ENCODE measurements at places on chromosomes 11 and 22. TPM values are rescaled to one million over a fixed set of nuclear protein-coding genes. Genes with fewer than 3 reads are reported as not detected.

FAM76B gene
- total RNA-seq, result 30.6 TPM

MSANTD2 gene
- 16.2 TPM for total RNA-seq

B3GAT1 gene
- 0.67 TPM for total RNA-seq

DNA sequence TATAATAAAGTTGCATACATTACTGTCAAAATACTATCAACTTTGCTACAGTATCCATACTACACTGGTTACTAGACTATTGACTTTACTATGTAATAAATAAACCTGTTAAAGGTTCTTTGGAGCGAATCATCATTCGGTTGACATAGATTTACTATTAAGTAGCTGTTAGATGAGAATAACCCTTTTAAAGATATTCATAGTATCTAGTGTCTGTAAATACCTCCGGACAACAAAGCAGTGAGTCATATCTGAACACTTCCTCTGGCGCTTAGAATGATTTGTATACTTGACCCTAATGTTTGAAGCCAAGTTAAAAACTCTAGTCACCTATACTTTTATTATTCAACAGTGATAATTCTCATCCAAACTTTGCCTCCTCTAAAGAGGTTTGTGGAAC, 84.7 kb downstream of the MSANTD4 start:
- DNase-seq, result no peak
- H3K4me3 ChIP-seq, result no peak overlapping the region
- no peaks in the 10 kb centered on the region for H3K27me3 ChIP-seq
- H3K4me1 ChIP-seq, result no peaks in the 10 kb centered on the region
- no peak overlapping the region for H3K27ac ChIP-seq
- H3K36me3 ChIP-seq, result no peaks in the 10 kb centered on the region

- H3K36me3 ChIP-seq, result no peaks in the 10 kb centered on the region
- H3K4me1 ChIP-seq, result peaks cover 17% of the 10 kb centered on the region
- no peaks in the 10 kb centered on the region for H3K27me3 ChIP-seq
These were observed 21.7 kb downstream of the TENM4 start for GRCh38 chr11:79419120-79419519.

DNA sequence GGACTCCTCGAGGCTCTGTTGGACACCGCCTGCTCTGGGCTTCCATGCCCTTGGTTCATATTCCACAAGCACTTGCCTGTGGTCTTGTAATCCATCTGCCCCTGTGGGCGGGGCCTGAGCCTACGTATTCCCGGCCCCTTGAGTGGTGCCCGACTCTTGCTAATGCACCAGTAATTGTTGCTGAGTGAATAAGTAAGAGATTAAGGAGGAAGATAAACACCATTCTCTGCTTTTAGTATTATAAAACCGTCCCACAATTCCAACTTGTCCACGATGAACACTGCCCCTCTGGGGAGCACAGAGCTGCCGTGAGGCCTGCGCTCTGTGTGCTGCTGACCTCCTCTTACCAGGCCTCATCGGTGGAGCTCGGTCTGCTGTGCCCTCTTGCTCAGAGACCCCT, 50.3 kb downstream of the MICAL2 start:
- no peaks in the 10 kb centered on the region for H3K36me3 ChIP-seq
- no peaks in the 10 kb centered on the region for H3K27me3 ChIP-seq
- no peak overlapping the region for H3K27ac ChIP-seq
- H3K4me1 ChIP-seq, result peaks cover 25% of the 10 kb centered on the region
- no peak overlapping the region for H3K4me3 ChIP-seq

- H3K36me3 ChIP-seq, result no peaks in the 10 kb centered on the region
- peaks cover 21% of the 10 kb centered on the region for H3K4me1 ChIP-seq
- H3K27ac ChIP-seq, result no peak overlapping the region
- DNase-seq, result no peak
- H3K4me3 ChIP-seq, result no peak overlapping the region
These were observed 11.9 kb downstream of the UBE2L3 start for GRCh38 chr22:21579474-21579851.

- DNase-seq, result peak; percentile 25
- no peak overlapping the region for H3K27ac ChIP-seq
- H3K36me3 ChIP-seq, result peaks cover 47% of the 10 kb centered on the region
- no peaks in the 10 kb centered on the region for H3K27me3 ChIP-seq
- peaks cover 39% of the 10 kb centered on the region for H3K4me1 ChIP-seq
These were observed 12.0 kb downstream of the RELA start for GRCh38 chr11:65650547-65651338.

DNA sequence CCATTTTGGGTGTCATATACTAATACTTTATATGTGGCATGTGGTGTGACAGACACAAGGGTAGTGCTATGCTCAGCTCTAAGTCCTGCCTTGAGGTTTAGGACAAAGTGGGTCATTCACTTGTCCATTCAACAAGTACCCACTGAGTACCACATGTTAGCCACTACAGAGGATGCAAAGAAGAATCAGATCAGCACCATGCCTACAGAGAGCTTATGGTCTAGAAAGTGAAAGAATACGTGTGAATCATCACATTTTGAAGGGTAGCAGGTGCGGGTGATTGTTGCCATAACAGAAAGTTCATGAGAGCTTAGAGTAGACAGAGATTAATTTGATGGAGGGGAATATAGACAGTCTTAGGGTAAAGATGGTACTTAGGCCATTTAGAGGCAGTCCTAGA, 18.3 kb downstream of the CLMP start:
- DNase-seq, result no peak
- no peaks in the 10 kb centered on the region for H3K36me3 ChIP-seq
- no peaks in the 10 kb centered on the region for H3K27me3 ChIP-seq
- no peak overlapping the region for H3K4me3 ChIP-seq
- H3K27ac ChIP-seq, result no peak overlapping the region
- H3K4me1 ChIP-seq, result peaks cover 7% of the 10 kb centered on the region

- no peak overlapping the region for H3K4me3 ChIP-seq
- H3K27ac ChIP-seq, result no peak overlapping the region
- H3K4me1 ChIP-seq, result no peaks in the 10 kb centered on the region
- DNase-seq, result no peak
These were observed 23.0 kb downstream of the OTOG start for GRCh38 chr11:17570034-17570433.

GRCh38 chr22:26122920-26123468, 46.3 kb upstream of the SEZ6L start:
- peaks cover 5% of the 10 kb centered on the region for H3K27me3 ChIP-seq
- H3K4me1 ChIP-seq, result no peaks in the 10 kb centered on the region
- no peak for DNase-seq

DNA sequence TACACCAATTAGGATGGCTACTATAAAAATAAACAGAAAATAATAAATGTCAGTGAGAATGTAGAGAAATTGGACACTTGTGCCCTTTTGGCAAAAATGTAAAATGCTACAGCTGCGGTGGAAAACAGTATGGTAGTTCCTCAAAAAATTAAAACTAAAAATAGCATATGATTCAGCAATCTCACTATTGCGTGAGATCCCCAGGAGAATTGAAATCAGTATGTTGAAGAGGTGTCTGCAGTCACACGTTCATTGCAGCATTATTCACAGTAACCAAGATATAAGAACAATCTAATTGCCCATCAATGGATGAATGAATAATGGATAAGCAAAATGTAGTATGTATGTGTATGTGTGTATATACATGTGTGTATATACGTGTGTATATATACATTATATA, 6.8 kb downstream of the OR52N2 start:
- no peaks in the 10 kb centered on the region for H3K36me3 ChIP-seq
- no peak overlapping the region for H3K27ac ChIP-seq
- no peaks in the 10 kb centered on the region for H3K4me1 ChIP-seq
- no peak for DNase-seq
- no peaks in the 10 kb centered on the region for H3K27me3 ChIP-seq

- H3K36me3 ChIP-seq, result no peaks in the 10 kb centered on the region
- H3K4me3 ChIP-seq, result no peak overlapping the region
- DNase-seq, result no peak
- no peaks in the 10 kb centered on the region for H3K4me1 ChIP-seq
- no peak overlapping the region for H3K27ac ChIP-seq
These were observed 20.1 kb upstream of the TMEM191C start for GRCh38 chr22:21446827-21447690.

DNA sequence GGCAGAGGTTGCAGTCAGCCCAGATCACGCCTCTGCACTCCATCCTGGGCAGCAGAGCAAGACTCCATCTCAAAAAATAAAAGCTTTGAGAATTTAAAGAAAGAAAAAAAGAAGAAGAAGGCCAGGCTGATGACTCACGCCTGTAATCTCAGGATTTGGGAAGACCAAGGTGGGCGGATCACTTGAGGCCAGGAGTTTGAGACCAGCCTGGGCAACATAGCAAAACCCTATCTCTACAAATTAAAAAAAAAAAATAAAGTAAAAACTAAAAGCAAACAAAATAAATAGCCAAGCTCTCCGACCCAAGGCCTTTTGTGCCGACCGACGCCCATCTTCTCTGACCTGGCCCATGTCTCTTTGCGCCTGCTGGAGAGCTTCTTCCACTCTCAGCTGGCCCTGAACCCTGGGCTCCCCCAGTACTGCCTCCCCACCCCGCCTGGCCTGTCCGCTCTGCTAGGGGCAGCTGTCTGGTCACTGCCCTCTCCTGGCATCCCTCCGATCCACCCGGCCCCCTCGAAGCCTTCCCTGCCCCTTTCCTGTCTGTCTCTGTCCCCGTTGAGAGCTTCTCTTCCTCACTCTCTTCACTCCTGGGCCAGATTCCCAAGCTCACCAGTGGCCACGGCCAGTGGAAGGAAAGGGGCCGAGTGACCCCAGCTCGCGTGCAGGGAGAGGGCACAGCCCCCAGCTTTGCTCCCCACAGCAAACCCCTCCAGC, 4.8 kb upstream of the LSP1 start:
- no peaks in the 10 kb centered on the region for H3K36me3 ChIP-seq
- peak overlapping the region; percentile 80 for H3K27ac ChIP-seq
- H3K4me1 ChIP-seq, result peaks cover 62% of the 10 kb centered on the region
- no peak overlapping the region for H3K4me3 ChIP-seq
- H3K27me3 ChIP-seq, result no peaks in the 10 kb centered on the region

DNA sequence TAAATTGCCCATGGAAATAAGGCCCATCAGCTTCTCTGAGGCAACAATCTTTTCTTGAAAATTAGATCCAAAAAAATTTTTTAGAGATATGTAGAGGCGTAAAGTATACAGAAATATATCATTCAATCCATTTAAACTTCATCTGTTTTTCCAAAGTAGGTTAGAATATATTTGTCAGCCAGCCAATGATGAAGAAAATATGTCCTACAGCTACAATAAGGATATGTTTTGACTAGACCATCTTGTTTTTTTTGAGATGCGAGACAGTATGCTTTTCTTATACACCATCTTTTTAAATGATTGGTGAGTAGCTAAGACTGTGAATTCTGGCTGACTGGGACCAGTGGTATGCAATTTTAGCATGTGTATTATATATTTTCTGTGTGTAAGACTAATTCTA, 630.4 kb upstream of the CNTN5 start:
- H3K4me3 ChIP-seq, result no peak overlapping the region
- no peak for DNase-seq
- H3K4me1 ChIP-seq, result no peaks in the 10 kb centered on the region
- no peak overlapping the region for H3K27ac ChIP-seq

GRCh38 chr22:24706054-24706453, 68.5 kb downstream of the PIWIL3 start:
- H3K27ac ChIP-seq, result no peak overlapping the region
- no peak for DNase-seq
- no peaks in the 10 kb centered on the region for H3K4me1 ChIP-seq
- no peak overlapping the region for H3K4me3 ChIP-seq
